Memory B cell (primary cell): ENCODE measurements at places on chromosomes 7 and 10.

- no peak for DNase-seq
Measured at GRCh38 chr7:159031135-159031701, 113.4 kb downstream of the VIPR2 start.

DNA sequence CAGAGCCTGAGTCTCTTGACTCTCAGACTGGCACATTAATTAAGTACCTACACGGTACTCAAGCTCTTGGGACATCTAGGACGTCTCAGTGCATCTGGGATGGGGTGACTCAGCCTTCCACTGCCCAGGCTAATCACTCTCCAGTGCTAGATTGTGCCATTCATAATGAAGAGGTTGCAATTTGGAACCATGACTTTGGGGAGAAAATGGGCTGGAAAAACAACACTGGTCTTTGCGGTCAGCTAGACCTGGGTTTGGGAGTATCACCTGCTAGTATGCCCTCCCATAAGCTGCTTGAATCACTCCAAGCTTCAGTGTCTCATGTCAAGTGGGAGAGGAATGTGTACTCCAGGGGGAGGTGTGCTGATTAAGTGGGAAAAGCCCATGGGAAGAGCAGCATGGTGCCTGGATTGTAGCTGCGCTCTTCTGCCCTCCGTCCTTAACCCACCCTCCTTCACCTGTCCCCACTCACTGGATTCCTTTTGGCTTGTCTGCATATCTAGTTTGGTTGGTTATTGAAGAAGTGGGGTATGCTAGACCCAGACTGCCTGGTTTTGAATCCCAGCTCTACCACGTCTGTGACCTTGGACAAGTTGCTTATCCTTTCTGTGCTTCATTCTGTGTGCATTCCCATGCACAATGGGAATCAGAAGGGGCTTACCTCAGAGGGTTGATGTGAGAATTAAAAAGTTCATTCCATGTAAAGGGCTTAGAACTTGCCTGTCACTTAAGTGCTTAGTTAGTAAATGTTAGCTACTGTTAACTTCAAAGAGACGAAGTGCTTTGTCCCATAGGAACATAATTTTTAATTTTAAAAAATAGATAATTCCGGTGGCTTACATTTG lies 3.8 kb downstream of the NFE2L3 start:
- DNase-seq, result no peak

DNA sequence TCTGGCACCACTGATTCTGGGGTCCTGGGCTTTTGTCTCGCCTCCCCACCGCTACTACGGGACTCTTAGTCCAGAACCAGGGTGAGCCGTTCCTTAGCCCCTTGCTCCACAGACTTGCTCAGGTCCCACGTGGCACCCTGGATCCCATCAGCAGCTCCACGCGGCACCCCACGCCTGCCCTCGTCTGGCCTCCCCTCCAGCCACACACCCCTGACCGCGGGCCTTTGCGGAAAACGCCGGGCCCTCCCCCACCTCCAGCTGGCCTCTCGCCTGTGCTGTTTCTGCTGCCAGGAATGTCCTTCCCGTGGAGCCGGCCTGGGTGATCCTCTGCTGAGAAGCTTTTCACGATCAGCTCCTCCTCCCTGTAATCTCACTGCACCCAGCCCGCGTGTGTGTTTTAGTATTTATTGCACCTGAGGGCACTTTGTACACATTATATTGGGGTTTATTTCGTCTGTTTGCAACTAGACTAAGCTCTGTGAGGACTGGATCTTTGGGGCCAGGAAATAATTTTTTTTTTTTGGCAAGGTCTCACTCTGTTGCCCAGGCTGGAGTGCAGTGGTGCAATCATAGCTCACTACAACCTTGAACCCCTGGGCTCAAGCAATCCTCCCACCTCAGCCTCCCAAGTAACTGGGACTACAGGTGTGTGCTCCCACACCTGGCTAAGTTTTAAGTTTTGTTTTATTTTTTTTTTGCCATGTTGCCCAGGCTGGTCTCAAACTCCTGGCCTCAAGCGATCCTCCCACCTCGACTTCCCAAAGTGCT lies 10.5 kb upstream of the TTYH3 start:
- no peak for DNase-seq

DNA sequence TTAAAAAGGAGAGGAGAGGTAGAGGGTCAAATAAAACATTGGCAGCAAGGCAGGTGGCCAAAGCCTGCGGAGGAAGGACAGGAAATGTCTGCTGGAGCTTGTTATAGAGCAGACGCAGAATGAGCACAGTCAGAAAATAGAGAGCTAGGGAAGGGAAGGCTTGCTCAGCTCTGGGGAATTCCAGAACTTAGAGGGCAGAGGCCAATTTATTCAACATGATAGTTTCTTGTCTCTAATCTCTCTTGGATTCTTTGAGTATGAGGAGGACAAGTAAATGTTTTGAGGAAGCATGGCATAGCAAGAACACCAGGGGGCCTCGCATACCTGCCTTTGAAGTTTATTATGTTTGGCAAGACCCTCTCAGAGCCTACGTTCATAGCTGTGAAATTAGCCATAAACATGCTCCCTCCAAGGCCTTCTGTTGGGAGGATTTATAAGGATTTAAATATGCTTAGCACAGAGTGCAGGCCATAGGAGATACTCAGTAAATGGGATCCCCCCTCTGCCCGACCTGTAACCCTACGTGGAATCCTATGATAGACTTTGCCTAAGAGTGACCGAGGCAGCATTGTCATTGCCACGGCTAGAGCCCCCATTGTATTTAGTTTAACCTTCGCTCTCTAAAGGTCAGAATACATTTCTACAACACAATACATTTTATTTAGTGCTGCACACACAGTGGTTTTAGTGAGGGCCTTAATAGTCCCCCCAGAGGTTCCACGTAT lies 293.9 kb downstream of the CCDC3 start:
- DNase-seq, result no peak

- no peak for DNase-seq
Measured at GRCh38 chr7:111282626-111283025, 191.7 kb downstream of the LRRN3 start.

GRCh38 chr10:98394851-98395440 lies 20.0 kb downstream of the PYROXD2 start:
- DNase-seq, result no peak

DNA sequence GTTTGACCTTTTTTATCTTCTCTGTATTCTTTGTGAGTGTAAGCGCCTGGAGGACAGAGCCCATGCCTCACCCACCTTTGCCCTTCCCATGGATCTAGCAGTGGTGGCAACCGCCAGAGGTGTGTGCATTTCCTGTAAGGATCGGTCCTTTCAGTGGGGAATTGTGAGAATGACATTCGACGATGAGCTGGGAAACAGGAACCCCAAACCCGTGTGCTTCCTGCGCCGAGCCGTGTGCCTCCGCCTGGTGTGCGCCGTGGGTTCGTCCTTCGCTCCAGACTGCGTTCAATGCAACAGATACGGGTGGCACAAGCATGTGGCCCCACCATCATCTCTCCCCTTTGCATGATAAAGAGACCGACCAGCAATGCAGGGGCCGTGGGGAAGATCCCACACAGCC lies 1.7 kb upstream of the DIP2C start:
- DNase-seq, result no peak

- no peak for DNase-seq
Measured at GRCh38 chr7:107687656-107688055, 27.0 kb downstream of the SLC26A4 start.

- no peak for DNase-seq
Measured at GRCh38 chr7:130180571-130181262, 24.5 kb downstream of the TMEM209 start.

DNA sequence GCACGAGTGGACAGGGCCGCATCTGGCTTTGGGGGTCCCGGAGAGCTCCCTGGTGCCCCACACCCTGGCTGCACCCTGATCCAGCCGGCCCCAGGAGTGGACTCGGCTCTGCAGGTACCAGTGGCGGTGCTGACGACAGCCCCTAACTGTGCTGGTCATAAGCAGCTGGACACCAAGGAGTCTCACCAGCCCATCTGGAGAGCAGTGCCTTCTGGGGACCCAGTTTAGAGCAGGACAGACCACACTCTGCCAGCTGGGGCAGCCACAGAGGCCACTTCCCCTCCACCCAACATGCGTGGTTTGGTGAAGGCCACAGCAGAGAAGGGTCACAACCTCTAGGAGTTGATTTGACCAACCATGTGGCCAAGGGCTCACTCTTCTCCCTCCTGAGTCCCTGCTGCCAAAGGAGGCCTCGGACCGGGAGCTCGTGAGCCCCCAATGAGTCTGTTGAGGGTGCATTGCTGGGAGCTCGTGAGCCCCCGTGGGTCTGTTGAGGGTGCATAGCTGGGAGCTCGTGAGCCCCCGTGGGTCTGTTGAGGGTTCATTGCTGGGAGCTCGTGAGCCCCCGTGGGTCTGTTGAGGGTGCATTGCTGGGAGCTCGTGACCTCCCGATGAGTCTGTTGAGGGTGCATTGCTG lies 16.0 kb upstream of the INPP5A start:
- no peak for DNase-seq

DNA sequence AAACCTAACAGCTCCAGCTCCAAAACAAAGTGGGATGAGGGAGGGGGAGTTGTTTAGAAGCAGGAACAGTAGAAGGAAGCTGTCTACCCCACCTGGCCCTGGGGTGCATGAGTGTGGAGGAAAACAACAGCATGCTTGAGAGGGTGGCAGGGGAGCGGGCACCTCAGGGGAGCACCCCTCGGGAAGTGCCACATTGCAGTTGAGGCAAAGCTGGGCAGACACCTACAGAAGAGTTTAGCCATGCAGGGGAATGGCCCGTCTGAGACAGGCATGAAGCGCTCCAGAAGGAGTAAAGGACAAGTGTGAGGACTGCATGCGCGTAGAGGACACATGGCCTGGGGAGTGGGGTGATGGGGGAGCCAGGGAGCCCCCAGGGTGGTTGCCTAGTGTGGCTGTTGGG lies 18.1 kb downstream of the CHAT start:
- no peak for DNase-seq

DNA sequence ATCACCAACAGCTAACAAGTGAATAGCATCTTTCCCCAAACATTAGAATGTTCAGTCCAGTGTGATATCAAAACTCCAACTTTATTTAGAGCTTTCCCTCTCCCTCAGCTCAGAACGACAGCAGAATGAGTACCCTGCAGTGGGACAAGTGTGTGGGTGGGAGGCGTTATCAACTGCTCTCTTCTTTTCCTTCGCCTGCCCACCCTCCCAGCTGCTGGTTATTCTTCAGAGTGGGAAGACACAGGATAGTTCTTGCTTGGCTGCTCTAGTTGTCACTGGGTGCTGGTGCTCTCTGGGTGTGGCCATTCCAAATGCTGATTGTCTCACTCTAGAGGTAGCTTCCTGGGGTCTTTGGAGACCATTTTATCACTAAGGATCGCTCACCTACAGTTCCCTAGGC lies 13.7 kb upstream of the FAM241B start:
- no peak for DNase-seq

DNA sequence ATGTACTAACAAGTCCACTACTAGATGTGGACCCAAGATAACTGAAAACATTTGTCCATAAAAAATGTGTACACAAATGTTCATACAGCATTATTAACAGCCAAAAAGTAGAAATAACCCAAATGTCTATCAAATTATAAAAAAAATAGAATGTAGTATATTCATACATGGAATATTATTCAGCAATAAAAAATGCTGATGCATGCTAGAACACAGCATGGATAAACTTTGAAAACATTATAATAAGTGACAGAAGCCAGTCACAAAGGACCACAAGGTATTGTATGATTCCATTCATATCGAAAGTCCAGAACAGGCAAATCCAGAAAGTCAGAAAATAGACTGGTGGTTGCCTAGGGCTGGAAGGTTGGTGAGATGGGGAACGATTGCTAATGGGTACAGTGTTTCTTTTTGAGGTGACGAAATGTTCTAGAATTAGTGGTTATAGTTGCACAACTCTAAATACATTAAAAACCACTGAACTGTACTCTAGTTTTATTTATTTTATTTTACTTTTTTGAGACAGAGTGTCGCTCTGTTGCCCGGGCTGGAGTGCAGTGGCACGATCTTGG lies 43.3 kb upstream of the ANLN start:
- no peak for DNase-seq

- no peak for DNase-seq
Measured at GRCh38 chr7:68461430-68461829, 1136.8 kb upstream of the AUTS2 start.

- DNase-seq, result no peak
Measured at GRCh38 chr10:34205452-34205851, 609.6 kb downstream of the PARD3 start.

GRCh38 chr7:129613016-129613337 lies 1.5 kb downstream of the NRF1 start:
- DNase-seq, result no peak

GRCh38 chr10:113754125-113754524 lies 2.6 kb downstream of the PLEKHS1 start:
- DNase-seq, result no peak

DNA sequence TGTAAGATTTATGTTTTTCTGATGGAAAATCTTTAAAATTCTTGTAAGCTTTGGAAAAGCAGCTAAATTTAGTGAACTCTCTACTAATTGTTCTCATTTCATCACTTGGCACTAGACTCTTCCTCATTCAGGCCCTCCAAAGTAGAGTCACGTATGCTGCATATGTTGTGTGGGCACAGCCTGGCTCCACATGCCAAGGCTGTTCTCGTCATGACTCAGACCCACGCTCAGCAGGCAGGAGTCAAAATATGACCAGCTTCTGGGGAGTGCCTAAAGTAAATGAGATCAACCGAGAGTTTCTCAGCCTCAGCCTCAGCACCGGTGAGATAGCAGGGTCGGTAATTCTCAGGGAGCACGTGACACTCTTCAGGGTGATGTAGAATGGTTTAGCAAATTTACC lies 1672.9 kb downstream of the REEP3 start:
- DNase-seq, result no peak

DNA sequence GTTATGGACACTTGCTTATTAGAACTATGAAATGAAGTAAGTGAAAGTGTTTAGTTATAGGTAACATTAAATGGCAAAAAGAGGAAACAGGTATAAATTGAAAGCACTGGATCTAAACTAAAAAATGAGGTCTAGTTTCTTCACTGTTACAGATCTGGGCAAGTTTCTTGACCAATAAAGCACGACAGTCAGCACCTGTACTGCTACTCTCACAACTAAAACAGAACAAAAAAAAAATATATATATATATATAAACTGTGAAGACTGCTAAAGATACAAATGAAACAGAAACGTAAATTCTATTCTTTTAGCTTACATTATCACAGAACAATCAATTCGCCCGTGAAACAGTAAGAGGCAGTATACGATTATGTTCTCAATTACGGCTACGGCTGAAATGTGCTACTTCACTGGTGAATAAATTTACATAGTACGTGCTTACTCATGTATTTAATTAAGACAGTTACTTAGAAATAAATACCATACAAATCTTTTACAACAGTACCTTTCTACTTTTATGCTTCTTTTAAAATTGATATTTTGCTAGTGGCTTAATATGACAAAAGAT lies 4.2 kb downstream of the AHR start:
- peak; percentile 17 for DNase-seq

GRCh38 chr7:155344270-155344617 lies 46.6 kb downstream of the INSIG1 start:
- DNase-seq, result no peak

GRCh38 chr7:101608772-101609713 lies 20.1 kb downstream of the MYL10 start:
- DNase-seq, result no peak
